Hematopoietic multipotent progenitor cell treated with erythropoietin and hydrocortisone succinate and interleukin-3 and kit ligand, for 6 days (in vitro differentiated cells): ENCODE measurements at places on chromosomes 12 and 14.
A peak's percentile ranks its signal among the peaks of the same experiment; 100 is the strongest.

- peak; percentile 71 for DNase-seq
Observed at GRCh38 chr12:123126294-123127181, 24.4 kb downstream of the PITPNM2 start.

DNA sequence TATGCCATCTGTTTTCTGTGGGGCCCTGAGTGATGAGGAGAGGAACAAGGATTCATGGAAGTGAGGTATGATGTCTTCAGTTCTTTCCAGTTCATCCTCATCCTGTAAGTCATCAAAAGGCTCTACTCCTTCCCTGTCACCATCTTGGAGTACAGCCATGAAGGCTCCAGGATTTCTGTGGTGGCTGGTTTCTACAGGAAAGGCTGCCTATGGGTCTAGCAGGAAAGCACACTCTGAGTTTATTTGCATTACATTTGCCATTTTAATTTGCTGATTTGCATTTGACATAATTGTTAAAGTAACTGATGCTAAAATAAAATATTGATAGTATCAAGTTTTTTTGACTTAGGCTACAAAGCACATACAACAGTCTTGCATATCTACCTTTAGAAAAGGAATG, 11.2 kb downstream of the TTC6 start:
- no peak for DNase-seq

- DNase-seq = peak; percentile 43
Observed at GRCh38 chr12:62632411-62632918, 165.8 kb downstream of the MON2 start.

DNA sequence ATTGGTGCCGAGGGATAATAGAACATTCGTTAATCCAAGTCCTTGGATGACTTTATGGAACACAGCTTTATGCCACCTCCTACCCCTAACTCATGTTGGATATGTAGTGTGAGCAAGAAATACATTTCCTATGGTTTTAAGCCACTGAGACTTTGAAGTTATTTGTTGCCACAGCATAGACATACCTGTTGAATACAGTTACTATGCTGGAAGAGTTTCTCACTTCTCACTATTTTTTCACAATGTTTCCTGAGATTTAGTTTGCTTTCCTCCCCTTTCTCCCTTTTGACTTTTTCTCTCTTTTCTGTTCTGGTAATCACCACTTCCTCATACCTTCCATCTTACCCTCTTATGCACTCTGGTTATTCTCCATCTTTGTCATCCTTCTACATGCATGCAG, 7.5 kb upstream of the CLEC4E start:
- DNase-seq = no peak

GRCh38 chr12:97940629-97941028, 478.0 kb downstream of the RMST start:
- DNase-seq = no peak

DNA sequence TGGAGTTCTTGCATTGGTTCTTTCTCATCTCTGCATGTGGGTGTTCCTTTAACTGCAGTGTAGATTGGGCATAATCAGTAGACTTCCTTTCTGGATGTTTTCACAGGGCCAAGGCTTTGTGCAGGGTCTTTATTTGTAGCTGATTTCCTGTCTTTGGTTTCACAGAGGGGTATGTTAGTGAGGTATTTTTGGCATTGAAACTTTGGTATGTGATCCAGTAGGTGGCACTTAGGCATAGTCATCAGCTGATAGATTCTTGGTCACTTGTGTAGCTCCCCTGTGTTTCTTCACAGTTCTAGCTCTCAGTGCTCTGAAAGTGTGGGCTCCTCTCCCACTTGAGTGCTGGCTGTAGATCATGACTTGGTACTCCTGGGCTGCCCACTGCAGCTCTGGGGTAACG, 52.7 kb upstream of the LMO3 start:
- no peak for DNase-seq

DNA sequence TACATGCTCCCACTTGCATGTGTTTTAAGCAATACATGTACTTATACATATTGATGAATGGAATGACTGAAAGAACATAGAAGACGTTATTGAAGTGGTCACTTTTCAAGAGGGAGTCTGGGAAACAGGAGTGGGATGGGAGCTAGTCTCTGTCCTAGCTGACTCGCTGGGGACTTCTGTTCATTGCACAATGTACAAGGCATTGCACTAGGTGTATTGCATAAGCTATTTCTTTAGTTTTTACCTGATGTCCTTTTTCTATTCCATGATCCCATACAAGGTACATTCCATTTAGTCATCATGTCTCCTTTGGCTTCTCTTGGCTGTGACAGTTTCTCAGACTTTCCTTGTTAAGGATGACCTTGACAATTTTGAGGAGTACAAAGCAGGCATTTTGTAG, 4.0 kb upstream of the MYO1H start:
- DNase-seq = no peak

DNA sequence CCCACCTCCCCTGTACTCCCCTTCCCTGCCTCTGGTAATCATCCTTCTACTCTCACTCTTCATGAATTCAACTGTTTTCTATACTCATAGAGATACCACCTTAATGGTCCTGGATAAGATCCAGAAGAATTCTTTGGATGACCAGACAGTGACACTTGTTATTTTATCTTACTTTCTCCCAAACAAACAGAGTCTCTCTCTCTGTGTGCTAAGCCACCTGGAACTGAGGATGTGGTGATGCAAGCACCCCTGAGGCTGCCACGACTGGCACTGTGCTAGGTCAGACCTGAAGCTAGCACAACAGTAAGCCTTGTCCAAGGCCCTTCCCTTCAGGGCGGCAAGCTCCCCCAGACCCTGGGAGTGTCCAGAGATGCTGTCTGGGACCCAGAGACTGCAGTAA, 250.2 kb downstream of the C12orf50 start:
- DNase-seq = no peak

DNA sequence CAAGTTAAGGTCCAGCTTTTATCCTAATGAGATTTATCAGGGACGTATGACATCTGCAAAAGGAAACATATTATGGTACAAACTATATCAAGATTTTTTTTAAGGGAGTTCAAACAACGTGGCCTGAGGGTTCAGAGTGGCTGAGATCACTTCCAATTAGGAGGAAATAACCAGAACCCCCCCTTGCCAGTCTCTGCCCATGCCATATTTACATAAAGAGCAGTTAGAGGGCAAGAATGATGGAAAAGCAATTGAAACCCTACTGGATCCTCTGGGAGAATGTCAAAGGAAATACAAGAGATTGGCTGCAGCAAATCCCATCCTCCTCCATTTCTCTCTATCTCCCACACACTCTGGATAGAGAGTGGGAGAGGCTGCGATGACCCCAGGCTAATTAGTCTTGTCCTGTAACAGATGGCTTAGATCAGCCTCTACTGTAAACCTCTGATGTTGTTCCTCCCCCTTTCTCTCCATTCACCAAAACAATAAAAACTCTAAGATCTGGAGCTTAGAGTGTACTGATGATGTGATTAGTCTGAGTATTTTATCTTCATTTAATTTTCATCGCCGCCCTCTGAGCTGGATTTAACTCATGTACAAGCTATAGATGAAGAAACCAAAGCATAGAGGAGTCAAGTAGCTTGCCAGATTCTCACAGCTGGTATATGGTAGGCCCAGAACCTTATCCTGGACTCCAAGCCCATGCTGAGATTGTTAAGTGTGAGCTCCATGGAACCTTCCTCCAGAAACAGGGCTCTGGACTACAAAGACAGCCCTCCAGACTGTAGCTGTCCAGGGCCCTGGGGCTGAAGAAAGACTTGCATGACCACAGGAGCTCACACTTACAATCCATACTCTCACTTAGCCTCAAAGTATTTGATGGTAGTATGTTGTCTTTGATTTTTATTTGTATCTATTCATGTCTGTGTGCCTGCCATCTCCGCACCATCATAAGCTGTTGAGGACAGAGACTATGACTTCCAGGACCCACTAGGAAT, 54.1 kb upstream of the GNG2 start:
- no peak for DNase-seq

GRCh38 chr14:21299562-21300130, 19.8 kb downstream of the RPGRIP1 start:
- DNase-seq = no peak

DNA sequence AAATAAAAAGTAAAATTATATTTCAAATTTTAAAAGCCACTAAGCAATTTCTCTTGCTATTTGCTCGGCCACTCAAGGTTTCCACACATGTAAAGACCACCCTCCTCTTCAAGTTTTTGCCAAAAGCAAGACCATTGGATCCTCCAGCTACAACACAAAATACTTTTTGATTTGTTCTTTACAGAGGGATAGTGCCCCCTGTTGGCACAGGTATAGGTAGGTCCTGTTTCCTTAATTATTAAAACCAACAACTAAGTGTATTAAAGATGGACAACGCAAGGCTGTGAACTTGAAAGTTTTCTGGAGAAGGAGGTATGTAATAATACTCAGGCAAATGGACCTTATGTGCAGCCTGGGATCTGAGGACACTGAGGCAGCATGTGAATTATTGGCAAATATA, 23.8 kb downstream of the ATP6V1D start:
- DNase-seq = peak; percentile 64

- no peak for DNase-seq
Observed at GRCh38 chr14:81727218-81727617, 193.6 kb upstream of the SEL1L start.
